ENCODE measurements at places on chromosomes 3 and 15.

GRCh38 chr15:57902155-57902554, 163.4 kb downstream of the ALDH1A2 start:
- DNase-seq: no peak

DNA sequence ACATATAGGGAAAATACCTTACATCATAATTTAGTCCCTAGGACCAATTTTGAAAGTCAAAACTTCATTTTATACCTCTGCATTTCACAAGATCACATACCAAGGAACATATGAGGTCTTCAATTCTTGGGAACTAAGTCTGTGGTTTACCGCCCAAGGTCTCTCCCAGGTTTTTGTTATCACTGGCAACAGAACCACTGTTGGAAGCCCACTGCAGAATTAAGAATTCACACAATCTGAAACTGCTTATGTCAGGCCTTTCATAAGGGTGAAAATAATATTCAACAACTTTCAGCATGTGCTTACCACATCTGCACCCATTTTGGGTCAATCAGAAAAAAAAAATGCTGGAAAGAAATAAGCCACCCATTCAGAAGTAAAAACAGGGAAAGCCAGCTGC, 107.2 kb upstream of the MME start:
- DNase-seq: no peak

- DNase-seq: no peak
Observed at GRCh38 chr3:160501325-160501724, 51.7 kb upstream of the TRIM59 start.

DNA sequence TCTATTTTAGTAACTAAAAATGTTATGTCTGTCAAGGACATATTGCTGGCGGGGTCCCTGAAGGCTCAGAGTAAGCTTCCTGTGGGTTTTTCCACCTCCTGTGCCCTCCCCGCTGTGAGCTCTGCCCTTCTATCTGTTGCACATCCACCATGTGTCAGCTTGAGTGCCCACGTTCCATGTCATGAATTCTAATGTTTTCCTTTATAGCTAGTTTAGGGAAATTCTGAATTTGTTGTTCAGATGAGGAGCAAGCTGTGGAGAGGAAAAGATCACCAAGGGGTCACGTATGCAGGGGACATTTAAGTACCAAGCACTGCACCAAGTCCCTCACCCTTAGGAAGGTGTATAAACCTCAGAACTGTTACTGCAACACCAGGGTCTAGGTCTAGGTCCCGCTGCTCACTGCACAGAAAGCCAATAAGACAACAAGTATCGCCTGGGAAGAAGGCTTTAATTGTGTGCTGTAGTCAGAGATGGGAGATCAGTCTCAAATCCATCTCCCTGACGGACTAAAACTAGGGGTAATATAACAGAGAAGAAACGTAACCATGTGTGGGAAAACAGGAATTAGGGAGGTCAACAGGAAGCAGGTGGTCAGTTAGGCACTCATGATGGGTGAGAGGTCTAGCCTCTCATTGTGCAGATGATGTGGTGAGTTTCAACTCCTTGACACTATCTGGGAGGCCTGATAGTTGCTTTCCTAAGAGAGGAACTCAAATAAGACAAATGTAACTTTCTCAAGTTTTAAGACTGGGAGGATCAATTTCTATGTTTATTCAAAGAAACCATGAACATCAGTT, 9.7 kb downstream of the GP9 start:
- DNase-seq: no peak

- DNase-seq: peak; percentile 24
Observed at GRCh38 chr3:55480911-55481743, 6.0 kb downstream of the WNT5A start.

DNA sequence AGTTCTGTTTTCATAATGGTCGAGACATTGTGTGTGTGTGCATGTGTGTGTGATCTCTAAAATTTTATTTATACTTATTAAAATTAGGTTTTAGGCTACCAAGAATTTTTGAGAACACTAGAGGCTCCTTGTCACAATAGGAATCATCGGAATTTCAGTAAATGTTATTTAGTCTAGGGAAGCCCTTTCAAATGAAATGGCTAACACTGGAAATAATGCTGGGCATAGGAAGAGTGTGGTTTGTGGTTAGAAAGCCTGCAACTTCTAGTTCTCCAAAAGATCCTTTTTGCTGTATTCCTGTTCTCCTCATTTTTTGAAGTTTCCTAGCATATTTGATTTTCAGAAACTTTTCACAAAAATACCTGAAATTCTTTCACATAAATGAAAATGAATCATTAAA, 92.5 kb upstream of the MBNL1 start:
- DNase-seq: no peak

GRCh38 chr3:173217127-173217526, 76.1 kb upstream of the SPATA16 start:
- DNase-seq: no peak

GRCh38 chr3:126342991-126343648, 14.1 kb downstream of the KLF15 start:
- DNase-seq: peak; percentile 13

DNA sequence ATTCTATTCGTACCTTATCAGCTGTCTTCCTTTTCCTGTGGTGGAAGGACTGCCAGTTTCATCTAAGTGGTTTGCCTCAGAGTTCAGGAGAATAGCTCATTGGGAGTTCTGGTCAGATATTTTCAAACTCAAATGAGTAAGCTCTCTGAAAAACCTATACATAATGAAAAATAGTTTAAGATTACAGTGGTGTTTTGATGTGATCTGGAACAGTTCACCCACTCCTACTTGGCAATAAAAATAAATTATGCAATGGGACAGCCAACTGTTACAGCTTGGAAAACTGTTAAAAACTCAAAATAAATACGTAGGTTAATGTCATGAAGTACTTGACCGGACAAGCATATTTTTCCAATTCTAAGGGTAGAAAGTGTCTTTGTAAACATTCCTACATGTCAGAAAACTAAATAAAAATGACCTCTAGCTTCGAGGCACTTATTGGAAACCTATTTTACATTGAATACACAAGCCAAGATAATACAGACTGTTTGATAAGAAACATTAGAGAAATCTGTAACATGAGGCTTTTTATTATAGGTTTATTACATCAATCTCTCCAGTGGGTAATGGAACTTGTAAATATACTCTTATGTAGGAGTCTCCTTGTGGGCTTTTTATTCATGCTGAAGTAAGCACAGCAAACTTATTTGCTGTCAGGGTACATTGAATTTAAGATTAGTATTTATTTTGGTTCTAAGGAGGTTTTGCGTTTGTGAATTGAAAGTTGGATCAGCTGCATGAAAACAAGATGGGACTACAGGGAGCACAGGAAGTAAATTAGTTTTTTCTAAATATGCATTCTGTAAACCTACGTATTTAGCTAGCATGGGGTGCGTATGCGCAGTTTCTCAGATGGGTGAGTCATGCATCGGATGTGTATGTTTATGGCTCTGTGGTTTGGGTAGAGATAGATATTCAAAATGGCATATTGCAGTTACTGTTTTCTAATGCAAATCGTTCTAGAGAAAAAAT, 453.1 kb downstream of the IL5RA start:
- DNase-seq: peak; percentile 29

Measured in hindlimb muscle (tissue), 1 donor.